ENCODE measurements at places on chromosomes 5 and 9.

- no peak for DNase-seq
These were observed 12.4 kb downstream of the MRPS30 start for GRCh38 chr5:44821164-44821563.

DNA sequence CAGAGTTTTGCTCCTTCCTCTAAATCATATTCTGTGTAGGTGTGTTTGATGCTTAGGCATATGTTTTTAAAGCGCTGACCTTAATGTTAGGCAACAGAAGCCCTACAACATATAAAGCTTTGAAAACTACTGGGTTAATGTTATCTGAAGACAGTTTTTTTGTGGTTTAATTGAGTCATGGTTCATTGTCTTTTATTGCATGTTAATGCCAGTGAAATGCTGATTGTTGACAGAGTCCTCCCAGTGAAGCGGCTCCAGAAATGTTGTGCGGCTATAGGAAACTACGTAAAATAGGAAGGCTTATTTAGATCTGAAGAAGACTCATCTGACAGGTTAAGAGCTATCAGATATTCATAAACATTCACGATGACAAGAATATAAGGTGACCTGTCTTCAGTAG is 424.6 kb downstream of the CCDC171 start:
- no peak for DNase-seq

- DNase-seq = no peak
These were observed 57.6 kb downstream of the PFDN1 start for GRCh38 chr5:140245341-140245740.

- no peak for DNase-seq
These were observed 7.9 kb upstream of the SYNPO start for GRCh38 chr5:150632305-150633160.

DNA sequence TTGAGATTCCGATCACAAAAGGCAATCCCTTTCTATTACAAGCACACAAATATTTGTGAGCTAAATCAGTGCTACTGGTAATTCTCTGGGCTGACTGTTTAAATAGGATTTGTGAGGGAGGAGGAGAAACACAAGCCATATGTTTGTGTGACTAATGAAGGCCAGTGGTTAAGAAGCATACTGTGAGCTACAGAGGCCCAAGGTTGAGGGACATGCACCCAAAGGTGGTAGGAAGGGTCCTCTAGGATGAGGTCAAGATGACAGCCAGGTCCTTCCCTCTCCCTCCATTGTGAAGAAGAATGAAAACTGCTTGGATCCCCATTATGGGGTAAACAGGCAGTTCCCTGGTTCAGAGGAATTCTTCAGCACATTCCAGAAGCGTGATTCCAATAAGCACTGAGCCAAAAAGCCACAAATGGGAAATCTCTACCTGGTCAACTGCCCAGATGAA is 83.9 kb downstream of the SPOCK1 start:
- DNase-seq = no peak

- no peak for DNase-seq
These were observed 133.3 kb downstream of the CDK5RAP2 start for GRCh38 chr9:120446671-120447070.

- no peak for DNase-seq
These were observed 1.7 kb downstream of the INPP5E start for GRCh38 chr9:136437839-136438547.

- DNase-seq = no peak
These were observed 38.9 kb downstream of the POLK start for GRCh38 chr5:75550597-75550996.

- no peak for DNase-seq
These were observed 9.1 kb upstream of the CDC42SE2 start for GRCh38 chr5:131254741-131255140.

GRCh38 chr5:61362796-61363368 is 30.8 kb downstream of the ZSWIM6 start:
- DNase-seq = no peak

DNA sequence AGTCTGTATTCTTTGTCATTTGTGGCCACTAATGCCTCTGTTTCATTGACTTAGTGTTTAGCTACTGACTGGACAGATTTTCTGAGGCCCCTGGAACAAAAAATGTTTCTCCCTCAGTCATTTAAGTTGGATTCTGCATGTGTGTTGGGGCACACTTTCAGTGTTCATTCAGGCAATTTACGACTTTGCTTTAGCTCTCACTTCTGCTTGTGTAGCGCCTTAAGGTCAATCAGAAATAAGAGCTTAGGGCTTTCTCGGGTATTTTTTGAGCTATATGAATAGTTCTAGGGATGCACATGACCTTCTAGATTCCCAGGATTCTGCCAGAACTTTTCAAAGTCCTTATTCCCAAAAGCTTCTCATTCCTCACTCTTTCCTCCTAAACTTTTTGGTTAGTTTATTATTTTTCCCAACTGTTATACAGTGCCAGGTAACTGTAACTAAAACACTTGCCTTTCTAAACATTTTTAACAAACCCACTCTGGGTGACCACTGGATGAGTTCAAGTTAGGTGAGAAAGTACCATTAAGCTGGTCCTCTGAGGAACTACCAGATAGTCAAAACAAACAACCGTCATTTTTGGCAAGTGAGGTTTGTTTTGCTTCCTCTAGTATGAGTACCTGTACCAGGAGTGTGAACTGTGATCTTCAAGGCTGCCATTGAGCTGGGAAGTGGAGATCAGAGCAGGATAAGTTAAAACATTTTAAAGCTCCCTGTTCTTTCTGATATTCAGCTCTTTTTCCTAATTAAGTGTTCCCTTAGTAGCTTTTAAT is 571.3 kb upstream of the TLE4 start:
- DNase-seq = no peak

DNA sequence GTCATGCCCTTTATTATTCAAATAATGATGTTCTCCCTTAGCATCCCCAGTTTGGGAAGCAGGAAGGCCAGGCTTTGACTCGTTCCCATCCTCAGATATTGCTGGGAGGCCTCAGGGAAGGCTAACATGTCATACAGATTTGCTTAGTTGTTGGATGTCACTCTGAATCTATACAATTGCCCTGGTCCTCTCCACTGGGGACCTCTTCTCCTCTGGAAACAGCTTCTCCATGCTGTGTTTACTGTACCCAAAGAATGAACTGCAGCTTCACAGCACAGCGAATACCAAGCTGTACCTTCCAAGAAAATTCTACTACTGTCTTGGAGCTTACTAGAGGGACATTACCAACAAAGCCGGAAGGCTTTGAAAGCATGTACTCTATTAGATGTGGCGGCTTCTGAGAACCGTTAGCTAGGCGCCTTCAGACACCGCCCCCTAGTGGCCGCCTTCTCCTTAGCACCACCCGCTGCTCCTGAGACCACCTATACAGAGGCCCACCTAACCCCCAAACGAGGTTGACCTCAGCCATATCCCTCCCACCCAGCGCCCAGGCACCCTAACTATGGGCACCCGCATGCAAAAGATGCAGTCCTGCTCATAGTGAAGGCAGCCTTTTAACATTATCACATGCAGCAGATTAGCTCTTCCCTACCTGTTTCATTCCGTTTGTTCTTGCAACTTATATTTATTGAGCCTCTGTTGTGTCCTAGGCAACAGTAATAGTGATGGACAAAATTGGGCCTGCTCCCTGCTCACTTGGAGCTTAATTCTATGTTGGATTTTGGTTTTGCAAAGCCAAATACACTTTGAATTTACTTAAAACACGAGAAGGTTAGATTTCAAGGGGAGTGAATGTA is 34.9 kb upstream of the FOXI1 start:
- peak; percentile 56 for DNase-seq

- DNase-seq = no peak
These were observed 547.9 kb downstream of the DTWD2 start for GRCh38 chr5:118440496-118440895.

DNA sequence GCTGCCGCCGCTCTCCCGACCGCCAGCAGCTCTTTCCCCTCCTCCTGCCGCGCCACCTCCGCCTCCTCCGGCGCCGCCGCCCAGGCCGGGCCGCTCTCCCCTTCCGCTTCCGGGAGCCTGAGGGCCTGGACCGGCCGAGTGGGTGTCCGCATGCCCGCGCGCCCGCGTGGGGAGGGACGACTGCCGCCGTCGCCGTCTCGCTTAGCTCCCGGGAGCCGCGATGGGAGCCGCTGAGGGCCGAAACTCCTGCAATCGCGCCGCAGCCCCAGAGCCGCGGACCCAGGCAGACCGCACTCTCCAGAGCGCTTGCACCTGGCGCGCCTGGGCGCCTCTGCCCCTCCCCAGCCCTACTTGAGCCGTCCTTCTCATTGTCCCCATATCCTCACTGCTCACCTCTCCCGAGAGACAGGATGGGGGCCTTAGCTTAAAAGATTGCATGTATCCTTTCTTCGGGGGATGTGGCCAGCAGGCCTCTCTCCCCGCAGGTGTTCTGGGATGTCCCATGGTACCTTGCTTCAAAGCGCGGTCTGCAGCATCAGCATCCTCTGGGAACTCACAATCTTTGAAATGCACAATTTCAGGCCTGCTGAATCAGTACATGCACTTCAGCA is at the start of gene ZDHHC21:
TSS of gene ZDHHC21 (minus strand) at position 182 of the 611 bp plus-strand sequence. CDS start 19,092 bp downstream, outside the sequence.
- DNase-seq = peak; percentile 86

- DNase-seq = no peak
These were observed 38.0 kb downstream of the HMGXB3 start for GRCh38 chr5:150038547-150038946.

- no peak for DNase-seq
These were observed 6.9 kb upstream of the KIF2A start for GRCh38 chr5:62299101-62299500.

DNA sequence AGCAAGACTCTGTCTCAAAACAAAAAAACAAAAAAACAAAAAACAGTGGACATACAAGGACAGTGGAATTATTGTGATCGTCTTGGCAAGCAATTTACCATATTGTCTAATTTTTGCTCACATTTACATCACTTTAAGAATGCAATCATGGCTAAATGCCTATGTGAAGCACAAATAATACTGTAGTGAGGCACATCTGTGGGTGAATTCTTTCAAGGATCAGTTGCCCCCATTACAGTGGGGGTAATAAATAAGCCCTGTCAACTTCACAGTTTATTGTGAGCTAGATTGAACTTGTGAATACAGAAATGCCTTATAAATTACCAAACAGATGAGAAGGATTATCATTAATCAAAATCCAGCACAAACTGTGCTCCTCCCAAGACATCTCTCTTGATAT is 150.2 kb upstream of the PAPPA start:
- no peak for DNase-seq

- DNase-seq = no peak
These were observed 396.9 kb downstream of the PDE4D start for GRCh38 chr5:59496524-59497134.

DNA sequence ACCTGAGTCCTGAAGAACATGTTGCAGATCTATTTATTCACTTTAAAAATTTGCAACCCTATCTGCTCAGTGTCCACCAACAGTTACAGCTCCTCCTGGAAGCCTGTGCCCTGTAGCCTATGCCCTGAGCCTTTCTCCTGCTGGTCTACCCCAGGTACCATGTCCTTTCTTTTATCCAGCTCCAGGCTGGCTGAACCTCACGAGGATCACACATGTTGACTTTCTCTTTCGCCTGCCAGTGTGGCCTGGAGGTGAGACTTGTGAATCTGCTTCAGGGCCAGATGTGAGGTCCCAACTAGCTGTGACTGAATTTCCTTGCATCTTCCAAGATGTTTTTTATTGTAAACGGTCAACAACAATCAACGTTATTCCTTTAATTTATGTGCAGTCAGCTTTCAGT is 70.7 kb downstream of the GDNF start:
- DNase-seq = no peak

- no peak for DNase-seq
These were observed 371.6 kb downstream of the KDM4C start for GRCh38 chr9:7129391-7129790.

DNA sequence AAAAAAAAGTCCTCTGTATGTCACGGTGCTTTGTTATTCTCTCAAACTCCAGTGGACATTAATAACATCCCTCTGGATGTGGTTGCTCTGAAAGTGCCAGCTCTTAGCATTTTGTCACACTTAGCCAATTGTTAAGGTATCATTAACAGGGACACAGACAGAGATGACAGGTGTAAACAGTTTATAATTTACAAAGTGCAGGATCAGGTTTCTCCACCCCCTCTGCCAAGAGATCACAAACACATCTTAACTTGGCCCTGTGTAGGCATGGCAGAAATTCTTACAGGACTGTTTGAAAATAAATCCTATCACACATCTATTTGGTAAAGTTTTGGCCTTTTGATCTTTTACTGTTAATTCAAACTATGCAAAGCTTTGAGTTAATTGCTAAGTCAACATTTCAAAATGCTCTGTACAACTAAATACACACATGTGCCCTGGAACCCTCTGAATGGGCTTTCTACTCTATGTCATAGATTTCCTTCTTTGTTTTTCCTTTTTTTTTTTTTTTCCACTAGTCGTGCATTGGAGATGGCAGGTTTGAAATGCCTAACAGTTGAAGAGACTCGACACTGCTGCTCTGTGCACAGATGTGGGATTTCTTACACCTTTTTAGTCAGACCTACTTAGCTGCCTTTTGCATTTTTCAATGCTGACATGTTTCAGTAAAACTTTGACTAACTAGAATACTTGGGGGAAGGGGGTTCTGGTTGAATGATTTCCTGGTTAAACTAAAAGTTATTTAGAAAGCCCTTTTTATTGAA is 41.7 kb downstream of the SEMA6A start:
- DNase-seq = no peak

DNA sequence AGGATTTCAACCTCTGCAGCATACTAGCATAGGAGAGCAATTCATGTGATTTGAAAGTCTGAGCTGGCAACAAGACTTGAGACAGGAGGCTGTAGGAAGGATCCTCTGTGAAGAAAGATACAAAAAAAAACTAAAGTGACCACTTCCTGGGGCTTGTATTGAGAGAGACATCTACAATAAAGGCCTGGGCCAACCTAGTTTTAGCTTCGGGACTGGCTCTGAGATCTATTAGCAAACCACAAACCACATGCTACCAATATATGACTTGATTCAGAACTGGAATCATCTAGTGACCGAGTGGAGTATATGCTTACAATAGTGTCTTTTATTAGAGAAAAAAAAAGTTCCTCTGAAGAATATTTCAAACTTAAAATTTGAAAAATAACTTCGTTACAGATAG is 1448.9 kb upstream of the CDH6 start:
- no peak for DNase-seq

DNA sequence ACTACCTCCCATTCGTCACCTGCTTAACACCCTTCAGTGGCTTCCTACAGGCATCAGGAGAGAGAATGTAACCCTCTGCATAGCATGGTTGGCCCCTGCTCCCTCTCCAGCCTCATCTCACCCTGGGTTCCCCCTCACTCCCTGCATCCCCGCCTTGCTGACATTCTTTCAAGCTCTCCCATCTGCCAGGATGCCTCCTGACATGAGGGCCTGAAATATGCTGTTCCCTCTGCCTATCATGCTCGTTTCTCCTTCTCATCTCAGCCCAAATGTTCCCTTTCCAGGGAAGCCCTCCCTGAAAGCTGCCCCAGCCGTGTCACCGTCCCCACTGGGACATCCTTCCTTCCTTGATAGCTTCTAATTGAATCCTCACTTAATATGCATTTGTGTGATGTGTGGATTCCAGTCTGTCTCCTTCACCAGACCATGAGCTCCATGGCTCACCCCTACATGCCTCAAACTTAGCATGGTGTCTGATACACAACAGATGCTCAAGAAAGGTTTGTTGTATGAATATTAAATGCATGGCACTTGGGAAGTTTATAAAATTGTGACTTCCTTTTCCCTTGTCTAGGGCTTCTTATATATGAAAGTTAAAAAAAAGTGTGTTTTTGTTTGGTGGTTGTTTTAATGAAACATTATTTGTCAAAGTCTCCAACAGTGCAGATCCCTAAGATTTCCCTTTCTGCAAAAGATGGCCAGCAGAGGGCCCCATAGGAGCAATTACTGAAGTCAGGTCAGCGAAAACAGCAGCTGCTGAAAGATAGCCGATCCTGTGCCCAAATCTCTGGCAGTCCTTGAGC is 7.3 kb upstream of the C5orf58 start:
- peak; percentile 55 for DNase-seq

All from lower lobe of right lung (tissue), 2 donors.